HFFc6 (cell line): ENCODE measurements at places on chromosomes 2 and 18. TPM values are rescaled to one million over a fixed set of nuclear protein-coding genes. Genes with fewer than 3 reads are reported as not detected.
A peak's percentile ranks its signal among the peaks of the same experiment; 100 is the strongest.

Gene GREB1
- 0.11 TPM in 1 of 3 replicates, not detected in the others for total RNA-seq

Gene UGT1A3
- not detected in 3 replicates for total RNA-seq

- H3K4me1 ChIP-seq: peaks cover 43% of the 10 kb centered on the region
- peak overlapping the region; percentile 40; the same call in 1 of the 2 replicates for H3K27ac ChIP-seq
- H3K27me3 ChIP-seq: peaks cover 15% of the 10 kb centered on the region; the same call in 1 of the 2 replicates
- H3K4me3 ChIP-seq: peak overlapping the region; percentile 41; the same call in 1 of the 2 replicates
- no peak for DNase-seq
Observed at GRCh38 chr2:190979906-190980629, 33.9 kb downstream of the STAT1 start.

DNA sequence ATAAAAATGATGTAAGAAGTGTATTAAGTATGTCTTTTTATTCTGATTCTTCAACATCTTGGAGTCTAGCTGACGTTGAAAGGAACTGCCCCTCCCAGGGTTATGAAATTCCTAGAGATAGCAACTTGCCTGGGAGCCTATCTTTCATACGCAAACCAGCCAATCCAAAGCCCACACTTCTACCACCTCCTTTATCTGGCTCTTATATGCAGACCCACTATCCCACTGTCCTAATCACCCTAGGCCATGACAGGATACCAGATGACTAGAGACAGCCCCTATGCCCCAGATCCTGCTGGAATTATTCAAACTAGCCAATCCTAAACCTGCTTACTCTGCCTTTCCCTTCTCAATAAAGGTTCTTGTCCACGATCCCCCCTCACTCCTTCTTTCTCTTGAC lies 11.8 kb upstream of the CDC42EP3 start:
- H3K36me3 ChIP-seq: peaks cover 4% of the 10 kb centered on the region; the same call in 1 of the 2 replicates
- peaks cover 30% of the 10 kb centered on the region for H3K4me1 ChIP-seq
- no peak overlapping the region for H3K4me3 ChIP-seq

GRCh38 chr2:219168526-219168925 lies 1.3 kb downstream of the SLC23A3 start:
- peaks cover 10% of the 10 kb centered on the region for H3K4me1 ChIP-seq
- H3K4me3 ChIP-seq: no peak overlapping the region
- no peaks in the 10 kb centered on the region for H3K27me3 ChIP-seq
- no peak overlapping the region for H3K27ac ChIP-seq

DNA sequence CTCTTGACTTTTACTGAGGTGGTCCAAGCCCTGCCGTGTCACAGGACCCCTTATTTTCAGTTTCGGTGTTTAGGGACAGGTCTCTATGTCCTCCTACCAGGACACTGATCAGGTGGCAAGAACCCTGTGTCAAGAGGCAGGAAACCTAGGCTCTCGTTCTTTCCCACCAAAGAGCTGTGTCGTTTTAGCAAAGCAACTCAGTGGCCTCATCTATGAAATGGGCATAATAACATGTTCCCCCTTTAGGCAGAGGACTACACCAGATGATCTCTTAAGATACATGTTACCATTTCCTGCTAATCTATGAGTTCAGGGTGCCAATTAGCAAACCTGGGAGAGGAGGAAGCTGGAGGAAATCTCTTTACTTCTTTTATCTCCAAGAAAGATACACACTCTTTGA lies 1.9 kb downstream of the RAB31 start:
- H3K36me3 ChIP-seq: peaks cover 28% of the 10 kb centered on the region
- peak overlapping the region; percentile 96 for H3K4me3 ChIP-seq
- peaks cover 1% of the 10 kb centered on the region; the same call in 1 of the 2 replicates for H3K27me3 ChIP-seq
